Tongue (tissue), 3 donors: ENCODE measurements at places on chromosomes 2 and 18.

GRCh38 chr2:44553456-44553855, 191.7 kb downstream of the CAMKMT start:
- DNase-seq: peak; percentile 11

DNA sequence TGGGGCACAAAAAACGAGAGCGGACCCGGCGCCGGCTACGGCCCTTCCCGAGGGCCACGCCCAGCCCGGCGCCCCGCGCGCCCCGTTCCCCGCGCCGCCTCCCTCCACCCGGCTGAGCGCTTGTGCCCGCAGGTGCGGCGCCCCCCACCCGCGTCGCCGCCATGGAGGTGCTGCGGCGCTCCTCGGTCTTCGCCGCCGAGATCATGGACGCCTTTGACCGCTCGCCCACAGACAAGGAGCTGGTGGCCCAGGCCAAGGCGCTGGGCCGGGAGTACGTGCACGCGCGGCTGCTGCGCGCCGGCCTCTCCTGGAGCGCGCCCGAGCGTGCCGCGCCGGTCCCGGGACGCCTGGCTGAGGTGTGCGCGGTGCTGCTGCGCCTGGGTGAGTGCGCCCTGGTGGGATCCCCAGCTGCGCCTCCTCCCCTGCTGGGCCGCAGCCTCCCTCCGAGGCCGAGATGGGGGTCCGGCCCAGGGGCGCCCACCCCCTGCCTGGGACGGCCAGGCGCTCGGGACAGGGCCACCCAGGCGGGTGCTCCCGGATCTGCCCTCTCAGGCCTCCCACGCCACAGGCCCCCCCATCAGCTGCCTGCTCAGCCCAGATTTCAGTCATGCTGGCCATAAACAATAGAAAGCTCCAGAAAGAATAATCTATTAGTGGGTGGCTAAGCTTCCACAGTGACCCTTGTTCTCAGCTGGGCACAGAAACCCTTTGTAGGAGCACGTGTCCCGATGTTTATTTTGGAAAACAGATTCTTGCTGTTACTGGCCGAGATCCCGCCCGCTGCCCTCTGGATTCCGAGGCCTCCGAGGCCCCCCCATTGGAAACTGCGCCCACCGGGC, 997 bp downstream of the BOK start:
- no peak for DNase-seq

DNA sequence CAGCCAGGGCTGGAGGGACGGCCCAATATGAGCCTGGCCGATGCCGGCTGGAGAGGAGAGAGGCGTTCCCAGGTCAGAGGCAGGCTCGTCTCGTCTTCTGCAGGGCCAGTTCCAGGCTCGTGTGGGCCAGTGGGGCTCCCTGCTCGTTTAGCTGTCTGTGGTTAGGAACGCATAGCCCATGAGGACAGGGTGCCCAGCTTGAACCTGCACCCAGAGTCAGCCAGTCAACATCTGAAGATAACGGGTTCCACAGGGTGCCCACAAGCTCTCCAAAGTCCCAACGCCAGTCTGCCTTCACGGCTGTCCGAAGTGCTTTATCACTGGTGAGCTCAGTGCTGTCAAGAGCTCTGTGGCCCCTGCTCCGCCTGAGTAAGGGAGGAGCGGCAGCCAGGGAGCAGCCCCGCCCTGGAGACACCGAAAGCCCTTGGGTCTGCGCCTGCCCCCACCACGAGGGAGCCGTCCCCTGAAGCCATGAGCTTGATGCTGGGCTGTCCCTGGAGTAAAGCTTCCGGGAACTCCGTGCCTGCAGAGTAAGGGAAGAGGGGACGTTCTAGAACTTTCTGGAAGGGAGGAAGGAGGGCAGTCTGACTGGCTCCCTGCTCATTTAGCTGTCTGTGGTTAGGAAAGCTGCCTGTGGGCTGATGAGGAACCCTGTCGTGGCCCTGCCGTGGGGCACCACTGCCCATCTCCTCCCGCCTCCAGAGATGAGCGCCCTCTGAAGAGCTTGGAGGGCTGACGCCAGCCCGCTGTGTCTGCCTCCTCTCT, 2.7 kb upstream of the HSBP1L1 start:
- DNase-seq: no peak

- no peak for DNase-seq
Measured at GRCh38 chr2:16239296-16239850, 299.0 kb downstream of the MYCN start.

DNA sequence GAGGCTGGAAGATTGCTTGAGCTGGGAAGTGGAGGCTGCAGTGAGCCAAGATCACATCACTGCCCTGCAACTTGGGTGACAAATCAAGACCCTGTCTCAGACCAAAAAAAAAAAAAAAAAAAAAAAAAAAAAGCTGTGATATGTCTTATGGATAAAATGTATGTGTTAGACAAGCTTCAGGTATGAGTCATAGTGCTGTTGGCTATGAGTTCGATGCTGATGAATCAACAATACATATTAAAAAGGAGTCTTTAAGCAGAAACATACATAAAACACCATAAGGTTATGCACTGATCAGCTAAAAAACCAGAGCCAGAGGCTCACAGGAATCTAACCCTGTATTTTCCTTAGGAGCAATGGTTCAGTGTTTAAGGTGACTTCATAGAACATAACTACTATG, 332.3 kb downstream of the NCKAP5 start:
- no peak for DNase-seq

GRCh38 chr2:67321588-67321903, 75.6 kb upstream of the ETAA1 start:
- no peak for DNase-seq

DNA sequence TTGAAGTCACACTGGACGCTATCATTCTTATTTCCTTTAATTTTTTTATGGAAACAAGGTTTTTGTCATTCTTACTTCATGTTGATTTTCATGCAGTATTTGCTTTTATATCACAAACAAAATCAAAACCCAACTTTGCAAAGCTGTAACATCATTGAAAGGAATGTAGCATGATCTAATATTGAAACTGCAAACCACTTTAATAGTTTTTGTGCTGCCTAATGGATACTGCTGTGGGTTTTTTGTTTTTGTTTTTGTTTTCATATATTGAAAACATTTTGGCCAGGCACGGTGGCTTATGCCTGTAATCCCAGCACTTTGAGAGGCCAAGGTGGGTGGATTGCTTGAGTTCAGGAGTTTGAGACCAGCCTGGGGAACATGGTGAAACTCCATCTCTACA, 81.6 kb downstream of the MAP2 start:
- no peak for DNase-seq

- no peak for DNase-seq
Measured at GRCh38 chr2:11624893-11625292, 45.1 kb downstream of the NTSR2 start.

GRCh38 chr18:2903006-2903405, 56.2 kb downstream of the EMILIN2 start:
- peak; percentile 92 for DNase-seq

DNA sequence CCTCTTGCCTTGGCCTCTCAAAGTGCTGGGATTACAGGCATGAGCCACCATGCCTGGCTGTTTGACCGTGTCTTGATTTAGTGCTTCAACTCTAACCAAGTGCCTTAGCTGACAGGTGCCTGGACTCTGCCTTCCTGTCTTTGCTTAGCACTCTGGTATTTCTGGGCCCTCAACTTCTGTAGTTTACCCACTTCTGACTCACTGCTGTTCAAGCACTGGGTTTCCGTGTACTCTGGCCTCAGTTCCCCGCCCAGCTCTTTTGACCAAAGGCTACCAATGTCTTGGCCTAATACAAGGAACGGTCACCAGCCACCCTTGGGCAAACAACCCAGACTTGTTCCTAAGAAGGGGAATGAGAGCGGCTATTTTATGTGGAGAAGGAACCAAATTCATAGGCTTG, 35.7 kb upstream of the CABLES1 start:
- DNase-seq: no peak

DNA sequence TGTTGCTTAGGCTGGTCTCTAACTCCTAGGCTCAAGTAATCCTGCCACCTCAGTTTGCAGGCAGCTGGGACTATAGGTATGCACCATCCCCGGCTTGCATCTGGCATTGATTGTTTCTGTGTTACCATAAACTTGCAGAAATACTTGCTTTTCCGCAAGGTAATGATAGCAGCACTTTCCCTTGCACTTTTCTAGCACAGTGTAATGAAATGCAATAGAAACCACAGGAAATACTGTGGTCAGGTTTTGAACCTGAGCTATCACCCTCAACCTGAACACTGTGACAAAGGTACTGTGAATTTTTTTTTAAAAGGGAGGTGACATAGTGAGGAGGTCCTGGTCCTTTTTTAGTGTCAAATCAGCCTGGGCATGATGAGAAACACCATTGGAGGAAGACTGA, 38.3 kb downstream of the DHRS9 start:
- DNase-seq: no peak
